ENCODE measurements at places on chromosomes 12 and 14.

DNA sequence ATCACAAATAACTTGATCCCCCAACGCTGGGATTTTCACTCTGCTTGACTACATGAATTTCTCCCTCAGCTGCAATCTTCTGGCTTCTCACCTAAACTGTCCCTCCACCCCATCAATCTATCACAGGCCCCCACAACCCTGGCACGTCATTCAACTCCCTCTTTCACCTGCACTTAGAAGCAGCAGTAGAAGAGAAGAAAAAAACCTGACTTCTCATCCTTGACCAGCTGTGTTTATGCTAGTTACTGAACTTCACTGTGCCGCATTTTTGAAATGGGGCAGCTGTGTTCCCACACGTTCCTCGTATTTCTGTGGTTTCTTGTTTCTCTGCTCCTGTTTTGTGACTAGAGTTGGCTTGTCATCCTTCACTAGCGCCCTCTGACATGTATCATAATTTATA is 35.0 kb downstream of the ITPR2 start:
- no peak for DNase-seq

GRCh38 chr14:32559590-32559989 is 230.5 kb downstream of the AKAP6 start:
- DNase-seq = no peak

DNA sequence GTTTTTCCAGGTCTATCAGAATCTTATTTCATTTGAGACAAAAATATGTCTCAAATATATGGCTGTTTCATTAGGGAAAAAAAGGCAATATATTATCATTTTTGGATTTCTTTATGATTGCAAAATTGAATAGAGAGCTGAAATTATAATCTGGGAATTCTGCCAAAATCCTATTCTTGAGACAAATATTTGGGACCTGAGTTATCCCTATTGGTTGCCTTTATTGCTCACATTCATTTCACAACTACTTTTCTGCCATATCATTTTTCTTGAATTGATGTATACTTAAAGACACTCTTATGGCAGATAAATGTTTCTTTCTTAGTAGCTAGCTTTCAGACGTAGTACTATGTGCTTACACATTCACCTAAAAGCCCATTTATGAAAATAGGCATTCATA is 241.6 kb upstream of the NOVA1 start:
- DNase-seq = no peak

DNA sequence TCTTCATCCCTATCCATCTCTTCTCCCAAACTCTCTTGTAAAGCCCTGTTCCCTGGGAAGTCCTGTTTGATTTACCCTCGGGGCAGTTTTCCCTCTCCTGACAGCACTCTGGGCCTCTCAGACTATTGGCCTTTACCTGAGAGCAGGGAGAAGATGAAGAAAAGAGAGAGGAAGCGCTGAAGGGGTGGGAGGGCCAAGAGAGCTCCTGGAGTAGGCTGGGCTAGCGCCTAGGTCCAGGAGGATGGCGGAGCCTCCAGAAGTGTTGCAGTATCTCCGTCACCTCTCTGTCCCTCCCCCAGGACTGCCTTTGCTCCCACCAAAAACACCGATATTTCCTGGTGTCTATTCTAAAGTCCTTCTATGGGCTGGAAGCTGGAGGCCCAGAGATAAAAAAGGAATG is 5.7 kb upstream of the IGFBP6 start:
- DNase-seq = no peak

- DNase-seq = no peak
These were observed 16.1 kb downstream of the WNK1 start for GRCh38 chr12:768434-768833.

- DNase-seq = no peak
These were observed 1.6 kb upstream of the ASB2 start for GRCh38 chr14:93977790-93978581.

- no peak for DNase-seq
These were observed 483.9 kb downstream of the ZFP36L1 start for GRCh38 chr14:68308726-68309520.

DNA sequence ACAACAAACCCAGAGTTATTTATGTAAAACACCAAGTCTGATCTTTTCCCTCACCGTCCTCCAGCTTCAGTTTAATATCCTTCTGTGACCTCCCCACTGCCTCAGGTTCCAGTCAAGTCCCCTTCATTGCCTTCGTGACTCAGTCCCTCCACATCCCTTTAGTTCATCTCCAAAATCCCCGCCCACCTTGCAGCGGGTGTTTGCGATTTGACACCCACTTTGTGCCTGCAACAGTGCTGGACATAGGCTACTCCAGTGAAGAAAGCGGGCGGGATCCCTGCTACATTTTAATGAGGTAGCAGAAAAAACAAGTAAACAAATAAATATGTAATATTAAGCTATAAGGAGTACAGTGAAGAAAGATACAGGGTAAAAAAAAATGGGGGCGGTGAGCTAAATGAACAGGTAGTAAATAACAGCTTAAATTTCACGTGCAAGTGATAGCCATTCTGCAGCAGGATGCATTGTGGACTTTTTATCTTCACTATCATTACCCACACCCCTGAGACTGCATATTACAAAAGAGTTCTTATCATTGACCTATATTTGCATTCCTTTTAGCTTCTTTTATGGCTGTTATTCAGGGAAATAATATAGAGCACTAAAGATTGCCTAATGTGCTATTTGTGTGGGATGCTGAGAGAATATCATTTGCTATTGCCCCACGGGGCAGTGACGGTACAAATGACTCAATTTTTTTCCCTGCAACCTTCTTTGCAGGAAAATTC is 222.8 kb upstream of the NUDT4 start:
- no peak for DNase-seq

- peak; percentile 13 for DNase-seq
These were observed 169.0 kb upstream of the EEA1 start for GRCh38 chr12:93098077-93098476.

DNA sequence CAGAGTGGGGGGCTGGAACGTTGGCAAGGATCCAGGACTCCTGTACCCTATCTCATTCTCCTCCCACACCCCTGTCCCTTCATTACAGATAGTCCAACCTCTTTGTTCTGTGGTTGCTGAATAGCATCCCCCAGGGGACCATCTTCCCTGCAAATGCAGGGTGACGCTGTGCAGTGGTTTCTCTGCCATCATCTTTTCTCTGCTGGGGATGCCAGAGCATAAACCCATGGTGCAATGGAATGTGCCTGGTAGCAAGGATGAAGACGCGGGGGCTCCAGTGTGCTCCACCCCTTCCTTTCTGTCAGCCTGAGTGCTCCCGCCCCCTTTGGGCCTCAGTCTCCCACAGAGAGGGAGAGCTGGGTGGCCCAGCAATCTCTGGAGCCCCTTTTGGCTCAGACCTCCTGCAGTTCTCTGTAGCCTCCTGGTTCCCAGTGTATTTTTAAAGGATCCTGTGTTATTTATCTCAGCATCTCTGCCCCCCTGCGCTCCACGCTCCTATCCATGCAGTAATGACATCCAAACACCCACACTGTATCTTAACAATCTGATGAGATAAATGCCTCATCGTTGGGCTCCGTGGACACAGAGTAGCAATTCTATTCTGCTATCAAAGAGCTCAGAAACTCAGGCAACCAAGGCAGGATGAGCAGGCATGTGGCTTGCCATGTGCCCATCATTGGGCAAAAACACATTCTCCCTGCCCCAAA is 212.8 kb downstream of the CACNA1C start:
- no peak for DNase-seq

DNA sequence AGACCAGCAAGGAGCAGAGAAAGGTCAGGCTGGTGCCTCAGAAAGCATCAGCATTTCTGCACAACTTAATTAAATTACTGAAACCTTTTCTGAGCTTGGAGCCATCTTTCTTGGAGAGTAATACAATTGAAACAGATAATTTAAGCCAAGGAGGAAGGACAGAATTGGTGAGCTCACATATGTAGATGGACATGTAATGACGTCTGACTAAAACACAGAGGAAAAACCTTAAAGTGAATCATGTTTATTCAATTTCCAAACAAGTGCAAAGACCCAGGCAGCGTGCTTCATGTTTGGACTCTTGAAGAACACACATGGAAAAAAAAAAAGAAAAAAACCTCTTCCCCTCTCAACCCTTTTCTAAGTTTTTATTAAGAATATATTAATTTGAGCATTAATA is 19.0 kb downstream of the SUSD6 start:
- no peak for DNase-seq

GRCh38 chr12:62910549-62911169 is 24.3 kb downstream of the PPM1H start:
- DNase-seq = no peak

DNA sequence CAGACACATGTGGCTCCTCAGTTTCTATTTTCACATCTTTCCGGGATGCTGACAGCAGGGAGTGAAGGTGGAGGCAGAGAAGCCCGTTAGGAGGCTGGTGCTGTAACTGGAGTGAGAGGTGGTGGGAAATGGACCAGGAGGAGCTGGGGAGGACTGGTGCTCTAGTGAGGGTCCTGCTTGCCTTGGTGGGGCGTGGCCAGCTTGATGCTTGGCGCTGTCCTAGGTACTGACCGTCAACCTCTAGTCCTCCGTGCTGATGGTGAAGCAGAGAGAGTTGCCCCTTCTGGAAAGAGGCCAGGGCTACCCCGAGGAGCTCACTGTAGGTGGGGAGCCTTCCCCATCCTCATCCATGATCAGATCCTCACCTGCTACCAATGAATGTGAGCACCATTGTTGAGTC is 1.4 kb downstream of the TRMT61A start:
- no peak for DNase-seq

DNA sequence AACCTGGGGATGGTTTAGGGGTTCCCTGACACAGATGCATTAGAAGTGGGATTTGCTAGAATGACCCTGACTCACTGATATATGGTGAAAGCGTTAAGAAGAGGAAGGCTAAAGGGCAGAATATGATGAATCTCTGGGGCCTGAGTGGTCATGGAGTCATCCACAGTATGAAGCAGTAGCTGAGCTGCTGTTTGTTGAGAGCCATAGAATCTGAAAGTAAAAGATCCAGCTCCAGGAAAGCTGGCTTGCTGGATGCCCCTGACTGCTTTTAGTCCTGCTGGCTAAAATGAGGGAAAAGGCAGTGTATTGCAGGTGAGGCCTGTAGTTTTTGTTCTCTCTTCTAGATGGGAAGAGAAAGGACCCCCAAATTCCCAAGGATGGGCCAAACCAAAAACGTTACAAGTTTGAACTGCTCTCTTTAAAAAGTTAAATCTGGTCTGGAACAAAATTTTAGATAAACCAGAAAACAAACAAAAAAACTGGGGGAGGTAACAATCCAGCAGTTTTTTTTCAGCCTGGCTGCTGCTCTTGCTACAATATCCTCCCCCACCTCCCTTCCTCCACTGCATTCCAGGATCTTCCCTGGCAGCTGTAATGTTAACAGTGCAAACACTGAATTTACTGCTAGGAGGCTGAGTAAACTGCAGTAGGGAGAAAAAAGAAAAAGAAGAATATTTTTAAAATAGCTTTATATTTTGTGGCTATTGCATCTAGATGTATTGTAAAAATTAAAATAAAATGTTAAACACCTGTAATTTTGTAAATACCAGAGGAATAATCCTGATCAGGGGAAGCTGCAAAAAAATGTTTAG is 16.5 kb downstream of the SEL1L start:
- no peak for DNase-seq

DNA sequence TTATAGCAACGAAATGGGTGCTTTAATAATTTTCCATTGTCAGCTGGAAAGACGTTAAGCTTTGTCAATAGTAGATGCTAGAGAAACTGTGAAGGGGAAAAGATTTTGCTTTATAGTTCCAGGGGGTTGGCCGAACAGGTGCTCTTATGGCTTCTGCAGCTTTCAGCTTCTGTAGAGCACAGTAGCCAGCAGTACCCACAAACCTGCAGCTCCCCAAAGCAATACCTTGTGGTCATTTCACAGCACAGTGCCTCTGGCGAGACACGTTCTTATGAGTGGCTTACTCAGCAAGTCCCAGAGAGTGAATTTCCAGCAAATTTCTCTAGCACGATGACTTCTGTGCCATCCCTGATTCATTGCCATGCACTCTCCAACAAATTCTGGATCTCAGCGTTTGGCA is 416.3 kb upstream of the ATP2B1 start:
- no peak for DNase-seq

GRCh38 chr14:64208981-64209380 is 85.2 kb downstream of the ESR2 start:
- no peak for DNase-seq

- no peak for DNase-seq
These were observed 11.1 kb downstream of the OLR1 start for GRCh38 chr12:10160617-10161385.

GRCh38 chr14:55103005-55103640 is 25.9 kb upstream of the LGALS3 start:
- DNase-seq = peak; percentile 37

DNA sequence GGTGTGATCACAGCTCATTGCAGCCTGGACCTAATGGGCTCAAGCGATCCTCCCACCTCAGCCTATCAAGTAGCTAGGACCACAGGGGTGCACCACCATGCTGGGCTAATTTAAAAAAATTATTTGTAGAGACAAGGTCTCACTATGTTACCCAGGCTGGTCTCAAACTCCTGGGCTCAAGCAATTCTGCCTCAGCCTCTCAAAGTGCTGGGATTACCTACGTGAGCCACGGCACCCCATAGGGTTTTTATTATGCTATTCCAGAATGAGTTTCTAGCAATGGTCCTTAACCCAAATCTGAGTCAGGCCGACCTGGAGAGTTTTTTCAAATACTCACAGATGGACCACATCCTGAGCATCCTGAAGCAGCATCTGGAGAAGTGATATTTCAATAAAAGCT is 159.8 kb downstream of the CPNE8 start:
- no peak for DNase-seq

- DNase-seq = no peak
These were observed 1097.4 kb downstream of the VRK1 start for GRCh38 chr14:97894552-97894951.

- DNase-seq = no peak
These were observed 596 bp upstream of the ZBTB39 start for GRCh38 chr12:57006809-57007475.

GRCh38 chr12:29510591-29511185 is 13.2 kb upstream of the OVCH1 start:
- DNase-seq = no peak

GRCh38 chr12:19575337-19576243 is 136.3 kb downstream of the AEBP2 start:
- DNase-seq = no peak

DNA sequence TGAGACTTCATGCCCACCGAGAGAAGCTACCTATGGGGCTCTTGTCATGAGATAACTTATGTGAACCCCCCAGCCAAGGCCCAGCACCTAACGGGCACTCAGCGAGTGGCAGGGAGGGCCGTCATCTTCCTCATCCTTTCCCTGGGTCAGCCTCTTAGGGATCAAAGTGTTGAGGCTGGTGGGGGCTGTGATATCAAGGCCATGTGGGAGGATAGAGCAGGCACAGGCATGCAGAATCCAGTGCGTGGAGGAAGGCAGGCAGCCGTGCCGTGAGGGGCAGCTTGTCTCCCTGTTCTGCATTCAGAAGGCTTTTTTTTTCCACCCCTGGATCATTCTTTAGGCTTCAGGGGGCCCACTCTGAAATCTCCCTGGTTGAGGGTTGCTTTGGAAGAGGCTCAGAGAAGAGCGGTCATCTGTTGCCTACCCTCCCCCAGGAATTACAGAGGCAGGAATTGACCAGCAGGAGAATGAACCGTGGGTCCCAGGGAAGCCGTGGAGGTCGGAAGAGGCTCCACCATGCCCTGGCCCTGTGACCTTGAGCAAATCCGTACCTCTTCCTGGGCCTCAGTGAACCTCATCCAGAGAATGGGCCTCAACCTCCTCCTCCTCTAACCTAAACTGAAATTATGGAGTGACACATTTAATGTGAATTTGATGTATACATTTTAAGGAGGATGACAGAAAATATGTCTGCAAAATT is 62.8 kb downstream of the BEGAIN start:
- no peak for DNase-seq

- DNase-seq = no peak
These were observed 407 bp downstream of the HEATR5A start for GRCh38 chr14:31419967-31420318.

GRCh38 chr12:22306311-22306710 is 28.2 kb downstream of the ST8SIA1 start:
- no peak for DNase-seq

Measured in esophagus squamous epithelium (tissue), 5 donors.